ENCODE measurements at places on chromosomes 4 and X.

- DNase-seq, result no peak
These were observed 99.4 kb downstream of the SYNPO2 start for GRCh38 chr4:118987959-118988634.

DNA sequence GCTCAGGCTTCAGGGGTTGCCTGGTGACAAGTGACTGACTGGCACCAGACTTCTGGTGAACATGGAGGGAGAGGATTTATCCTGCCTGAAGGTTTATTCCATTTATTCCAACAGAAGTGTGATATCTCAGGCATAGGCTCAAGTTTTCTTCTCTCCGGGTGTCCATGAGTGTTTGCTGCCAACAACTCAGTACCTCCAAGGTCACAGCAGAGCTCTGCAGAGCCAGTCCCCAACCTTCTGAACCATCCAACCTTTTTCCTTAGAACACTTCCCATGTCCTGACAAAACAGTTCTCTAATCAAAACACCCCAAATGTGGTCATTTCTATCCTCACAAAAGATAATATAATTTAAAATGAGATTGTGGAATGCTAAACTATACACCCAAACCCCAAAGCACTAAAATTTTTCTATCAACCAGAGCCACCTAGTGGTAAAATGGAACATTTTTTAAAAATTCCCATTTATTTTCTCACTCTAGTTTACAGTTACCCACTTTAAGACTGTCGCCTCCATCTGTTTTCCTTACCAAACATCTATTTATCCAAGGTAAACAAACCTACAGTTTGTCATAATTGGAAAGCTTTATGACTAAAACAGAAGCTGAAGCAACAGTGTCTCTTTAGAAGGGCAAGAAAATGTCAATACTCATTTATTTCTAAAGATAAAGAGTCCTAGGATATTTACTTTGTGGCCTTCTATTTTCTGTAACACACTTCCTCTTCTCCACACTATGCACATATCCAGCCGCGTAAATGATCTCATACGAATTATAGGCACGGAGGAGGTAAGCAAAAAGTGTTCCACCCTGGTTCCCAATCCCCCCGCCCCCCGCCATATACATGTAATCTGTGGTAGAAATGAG, 39.5 kb downstream of the TMEM154 start:
- DNase-seq, result no peak

DNA sequence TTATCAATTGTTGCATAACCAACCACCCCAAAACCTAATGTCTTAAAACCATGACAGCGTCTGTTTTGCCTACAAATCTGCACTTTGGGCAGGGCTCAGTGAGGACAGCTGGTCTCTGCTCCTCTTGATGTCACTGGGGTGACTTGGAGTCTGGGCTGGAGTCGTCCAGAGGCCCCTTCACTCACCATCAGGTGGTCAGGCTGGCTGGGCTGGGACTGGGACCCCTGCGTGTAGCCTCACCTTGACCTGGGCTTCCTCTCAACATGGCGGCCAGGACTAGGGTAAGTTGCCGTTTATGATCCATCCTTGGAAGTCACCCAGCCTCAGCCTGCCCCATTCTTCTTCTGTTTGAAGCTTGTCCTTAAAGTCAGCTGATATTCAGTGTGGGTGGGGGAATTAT, 116.8 kb upstream of the NKX1-1 start:
- no peak for DNase-seq

- DNase-seq, result peak; percentile 2
These were observed 69.3 kb downstream of the YIPF6 start for GRCh38 chrX:68568136-68568535.

DNA sequence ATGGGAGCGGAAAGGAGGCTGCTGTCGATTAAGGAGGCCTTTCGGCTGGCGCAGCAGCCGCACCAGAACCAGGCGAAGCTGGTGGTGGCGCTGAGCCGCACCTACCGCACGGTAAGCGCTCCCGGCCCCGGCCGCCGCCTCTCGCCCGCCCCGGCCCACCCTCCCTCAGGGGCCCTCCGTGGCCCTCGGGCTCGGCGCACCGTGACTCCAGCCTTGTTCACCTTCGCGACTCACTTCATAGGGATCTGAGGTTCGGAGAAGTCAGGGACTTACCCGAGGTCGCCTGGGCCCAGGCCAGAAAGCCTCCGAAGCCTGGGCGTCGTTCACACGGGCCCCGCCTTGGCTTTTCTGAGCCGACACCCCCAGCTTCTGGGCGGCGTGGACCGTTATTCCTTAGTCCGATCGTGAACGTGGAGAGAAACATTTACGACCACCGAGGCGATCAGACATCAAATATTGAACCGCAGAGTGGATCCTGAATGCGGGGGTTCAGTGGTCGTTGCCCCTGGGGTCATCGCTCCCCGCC, 362 bp downstream of the NCAPG start:
- DNase-seq, result no peak

- DNase-seq, result no peak
These were observed 333.8 kb downstream of the ANK2 start for GRCh38 chr4:113383111-113383785.

GRCh38 chr4:37862961-37863360, 27.9 kb upstream of the TBC1D1 start:
- DNase-seq, result no peak

DNA sequence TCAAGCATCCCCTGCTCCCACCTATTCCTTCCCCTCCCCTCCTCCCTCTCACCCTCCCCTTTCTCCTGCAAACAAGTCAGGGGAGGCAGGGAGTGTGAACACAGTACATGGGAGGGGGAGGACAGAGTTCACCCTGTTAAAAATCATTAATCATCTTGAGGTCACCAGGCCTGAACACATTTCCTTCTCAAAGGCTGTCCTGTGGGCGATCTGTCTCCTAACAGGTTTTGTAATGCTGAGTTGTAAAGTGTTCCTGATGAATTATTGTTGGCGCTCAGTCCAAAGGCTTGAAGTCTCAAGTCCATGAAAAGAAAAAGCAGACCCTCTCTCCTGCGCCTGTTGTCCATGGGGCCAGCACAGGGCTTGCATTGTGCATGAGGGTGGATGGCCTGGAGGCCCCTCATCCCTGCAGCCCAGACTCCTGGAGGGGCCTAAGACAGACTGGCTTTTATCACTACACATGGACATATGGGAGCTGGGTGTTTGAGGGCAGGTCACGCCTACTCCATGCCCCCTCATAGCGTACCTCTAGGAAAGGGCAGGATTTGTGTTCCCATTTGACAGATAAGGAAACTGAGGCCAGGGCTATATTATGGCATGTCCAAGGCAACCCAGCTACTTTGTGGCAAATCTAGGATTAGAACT, 189.1 kb downstream of the RAB28 start:
- no peak for DNase-seq

GRCh38 chr4:88008122-88008742, 797 bp downstream of the PKD2 start:
- DNase-seq, result no peak

DNA sequence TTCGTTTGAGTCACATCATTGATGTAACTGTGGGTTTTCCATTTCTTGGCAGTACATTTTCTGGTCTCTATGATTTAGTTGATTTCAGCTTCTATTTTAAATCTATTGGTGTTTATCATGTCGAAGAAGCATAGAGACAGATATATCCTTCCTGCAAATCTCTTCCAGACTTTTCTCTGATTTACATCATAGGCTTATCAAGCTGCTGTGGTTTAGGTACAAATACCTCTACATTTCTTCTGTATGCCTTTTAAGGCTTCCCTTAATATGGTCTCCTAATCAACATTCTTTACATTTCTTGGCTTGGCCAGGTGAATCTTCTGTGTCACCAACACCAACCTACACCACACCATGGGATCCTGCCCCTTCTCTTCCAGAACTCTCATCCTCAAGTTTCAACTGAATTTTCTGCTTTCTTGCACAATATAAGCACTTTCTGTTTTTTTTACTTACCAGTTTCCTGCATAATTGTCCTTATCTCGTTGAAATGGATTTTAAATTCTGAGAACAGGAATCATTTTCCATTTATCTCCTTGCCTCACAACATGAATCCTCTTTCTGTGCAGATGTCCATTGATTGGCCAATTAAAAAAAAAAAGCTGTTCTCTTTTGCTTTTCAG, 626.9 kb downstream of the ANKRD50 start:
- no peak for DNase-seq

DNA sequence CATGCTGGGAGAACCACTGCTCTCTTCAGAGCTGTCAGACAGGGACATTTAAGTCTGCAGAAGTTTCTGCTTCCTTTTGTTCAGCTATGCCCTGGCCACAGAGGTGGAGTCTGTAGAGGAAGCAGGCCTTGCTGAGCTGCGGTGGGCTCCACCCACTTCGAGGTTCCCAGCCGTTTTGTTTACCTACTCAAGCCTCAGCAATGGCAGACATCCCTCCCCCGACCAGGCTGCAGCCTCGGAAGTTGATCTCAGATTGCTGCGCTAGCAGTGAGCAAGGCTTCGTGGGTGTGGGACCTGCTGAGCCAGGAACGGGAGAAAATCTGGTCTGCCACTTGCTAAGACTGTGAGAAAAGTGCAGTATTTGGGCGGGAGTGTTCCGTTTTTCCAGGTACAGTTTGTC, 118.9 kb downstream of the SLC10A6 start:
- DNase-seq, result no peak

DNA sequence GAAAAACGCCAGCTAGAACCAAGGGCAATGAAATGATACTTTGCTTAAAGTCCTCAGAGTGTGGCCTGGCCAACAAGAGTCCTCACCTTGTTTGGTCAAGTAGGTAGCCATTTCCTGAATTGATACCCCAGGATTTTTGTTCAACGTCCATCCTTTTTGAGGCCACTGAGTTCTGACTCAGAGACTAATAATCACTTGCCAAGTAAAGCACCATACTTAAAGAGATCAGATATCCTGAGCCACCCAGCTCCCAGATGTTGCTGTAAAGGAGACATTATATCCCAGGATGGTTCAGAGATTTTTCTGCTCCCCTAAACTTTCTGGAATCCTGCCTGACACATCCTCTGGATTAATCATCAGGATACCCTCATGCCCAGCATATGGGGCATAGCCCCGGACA, 190.9 kb downstream of the RAP1GDS1 start:
- DNase-seq, result no peak

DNA sequence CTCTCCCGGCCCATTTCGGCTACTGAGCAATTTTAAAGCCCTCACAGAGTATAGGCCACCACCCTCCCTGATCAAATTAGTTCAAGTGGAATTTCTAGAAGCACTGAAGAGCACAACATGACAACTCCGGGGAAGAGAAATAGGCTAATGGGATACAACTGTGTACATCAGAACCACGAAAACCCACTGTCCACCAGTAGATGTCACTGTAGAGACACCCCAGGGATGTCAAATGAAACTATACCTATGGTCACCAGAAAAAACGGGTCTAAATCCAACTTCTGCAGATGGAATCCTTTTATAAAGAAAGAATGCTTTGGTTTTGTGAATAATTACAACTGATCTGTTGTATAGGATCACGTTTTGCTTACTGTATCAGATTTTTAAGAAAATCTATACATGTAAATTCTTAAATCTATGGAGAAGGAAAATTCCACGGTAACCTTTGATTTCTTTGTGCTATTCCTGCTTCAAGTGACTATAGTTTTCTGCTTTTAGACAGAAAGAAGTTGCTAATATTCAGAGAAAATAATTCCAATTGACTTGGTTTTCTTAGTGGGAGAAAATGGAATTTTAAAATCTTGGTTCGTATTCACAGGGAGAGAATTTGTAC, 29.5 kb upstream of the MAP3K15 start:
- DNase-seq, result no peak

GRCh38 chrX:108132876-108133275, 41.3 kb downstream of the ATG4A start:
- DNase-seq, result no peak

DNA sequence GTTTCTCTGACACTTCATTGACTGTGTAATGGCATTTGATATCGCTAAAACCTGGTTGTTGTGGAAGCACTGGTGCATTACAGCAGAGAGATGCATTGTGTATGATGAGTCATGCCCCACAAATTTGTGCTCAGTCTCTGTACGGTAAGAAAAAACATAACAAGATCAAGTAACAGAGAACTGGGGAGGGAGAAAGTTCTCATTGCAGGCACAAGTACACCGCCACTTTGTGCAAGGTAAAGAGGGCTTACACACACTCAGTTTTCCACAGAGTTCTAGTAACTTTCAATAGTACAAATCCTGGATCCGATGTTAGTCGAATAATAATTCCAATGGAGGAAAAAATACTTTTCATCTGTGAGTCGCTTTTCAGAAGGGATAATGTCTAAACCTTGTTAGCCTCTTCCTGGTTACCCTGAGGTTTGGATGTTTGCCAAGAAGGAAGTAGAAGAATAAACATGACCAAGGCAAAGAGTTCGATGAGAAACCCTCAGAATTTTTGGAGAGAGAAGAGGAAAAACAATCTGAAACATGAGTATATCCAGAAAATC, 512.5 kb upstream of the SLIT2 start:
- DNase-seq, result no peak

DNA sequence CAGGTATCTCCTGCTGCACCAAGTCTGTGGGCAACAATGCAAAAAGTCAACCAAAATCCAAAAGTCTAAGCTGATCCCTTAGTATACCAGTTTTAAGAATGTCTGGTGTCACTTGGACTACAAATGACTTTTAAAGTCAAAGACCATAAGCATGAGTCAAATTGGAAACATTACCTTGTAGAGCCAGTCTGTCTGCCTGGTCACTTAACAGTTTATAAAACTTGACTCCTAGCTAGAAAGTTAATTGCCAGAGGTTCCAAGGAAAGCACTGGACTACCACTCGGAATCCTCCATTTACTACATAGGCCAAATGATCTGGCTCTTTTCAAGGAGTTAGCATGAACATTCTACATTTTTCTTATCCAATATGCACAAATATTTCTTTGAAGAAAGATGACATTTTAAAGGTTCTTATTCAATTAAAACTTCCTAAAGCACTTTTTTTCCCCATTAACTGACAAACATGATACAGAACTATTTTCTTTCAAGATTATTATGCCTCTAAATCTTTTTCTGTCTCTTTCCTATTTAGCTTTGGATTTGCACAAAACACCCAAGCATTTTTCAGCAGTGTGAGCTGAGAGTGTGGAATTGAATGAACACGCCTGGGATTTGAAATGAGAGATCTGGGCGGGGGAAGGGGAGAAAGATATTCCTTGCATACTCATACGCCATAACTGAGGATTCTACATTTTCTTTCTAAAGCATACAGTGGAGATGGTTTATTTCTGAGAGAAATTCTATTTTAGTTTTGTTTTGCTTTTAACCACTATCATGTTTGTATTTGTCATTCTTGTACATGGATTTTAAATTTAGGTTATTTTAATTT, 188.4 kb downstream of the SHROOM3 start:
- no peak for DNase-seq

- no peak for DNase-seq
These were observed 20.3 kb downstream of the QRFPR start for GRCh38 chr4:121360495-121360894.

GRCh38 chr4:137070614-137071013, 461.7 kb downstream of the PCDH18 start:
- DNase-seq, result no peak

- no peak for DNase-seq
These were observed 10.3 kb downstream of the MAOA start for GRCh38 chrX:43666311-43666912.
